ENCODE measurements at places on chromosomes 7 and 10. TPM values are rescaled to one million over a fixed set of nuclear protein-coding genes. Genes with fewer than 3 reads are reported as not detected.

Gene CCL24
- total RNA-seq = not detected

Gene WIPF3
- 2.4 TPM for total RNA-seq

Gene ADAM12
- 0.87 TPM for total RNA-seq

GRCh38 chr7:106070201-106070551, 41.9 kb downstream of the SYPL1 start:
- peaks cover 20% of the 10 kb centered on the region for H3K4me1 ChIP-seq
- no peak overlapping the region for H3K4me3 ChIP-seq
- no peak for DNase-seq
- H3K27me3 ChIP-seq = no peaks in the 10 kb centered on the region

- H3K27me3 ChIP-seq = no peaks in the 10 kb centered on the region
- no peak for DNase-seq
- no peak overlapping the region for H3K4me3 ChIP-seq
Observed at GRCh38 chr10:2094171-2094570, 356.8 kb upstream of the ADARB2 start.

- H3K27me3 ChIP-seq = no peaks in the 10 kb centered on the region
- H3K36me3 ChIP-seq = peaks cover 12% of the 10 kb centered on the region
- no peak for DNase-seq
- H3K27ac ChIP-seq = no peak overlapping the region
Observed at GRCh38 chr7:55552320-55553023, 19.8 kb downstream of the VOPP1 start.

- no peaks in the 10 kb centered on the region for H3K36me3 ChIP-seq
- peaks cover 4% of the 10 kb centered on the region for H3K4me1 ChIP-seq
- H3K4me3 ChIP-seq = no peak overlapping the region
- H3K27me3 ChIP-seq = no peaks in the 10 kb centered on the region
- no peak for DNase-seq
- no peak overlapping the region for H3K27ac ChIP-seq
Observed at GRCh38 chr7:37392673-37393017, 56.0 kb downstream of the ELMO1 start.

DNA sequence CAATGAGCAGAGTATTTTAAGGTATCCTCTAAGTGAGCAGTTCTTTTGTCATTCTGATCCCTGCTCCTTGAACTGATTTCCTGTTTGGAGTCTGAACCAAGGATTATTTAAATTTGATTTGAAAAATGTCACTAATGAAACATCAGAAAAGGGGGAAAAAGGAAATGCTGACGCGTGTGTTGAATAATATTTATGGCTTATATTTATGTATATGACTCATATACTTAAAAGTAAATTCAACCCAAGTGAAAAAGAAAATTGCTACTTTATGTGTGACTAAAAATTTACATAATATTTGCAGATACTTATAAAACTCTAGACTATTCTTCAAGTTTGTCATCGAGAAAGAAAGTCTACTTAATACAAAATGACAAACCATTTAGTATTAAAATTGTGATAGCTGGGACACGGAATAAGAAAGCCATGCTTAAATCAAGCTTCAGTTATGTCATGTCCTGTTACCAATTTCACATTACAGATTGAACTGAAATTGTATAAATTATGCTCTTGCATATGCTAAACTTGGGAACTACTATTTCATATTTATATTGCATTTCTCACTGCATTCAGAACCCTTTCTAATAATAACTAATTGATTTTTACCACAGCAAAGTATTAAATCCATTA, 649.9 kb downstream of the MAGI2 start:
- no peak overlapping the region for H3K4me3 ChIP-seq
- no peaks in the 10 kb centered on the region for H3K27me3 ChIP-seq
- no peaks in the 10 kb centered on the region for H3K36me3 ChIP-seq
- no peak for DNase-seq
- H3K4me1 ChIP-seq = no peaks in the 10 kb centered on the region
- H3K27ac ChIP-seq = no peak overlapping the region

GRCh38 chr7:121202125-121202524, 126.7 kb upstream of the WNT16 start:
- no peaks in the 10 kb centered on the region for H3K36me3 ChIP-seq
- H3K27ac ChIP-seq = no peak overlapping the region
- H3K4me3 ChIP-seq = no peak overlapping the region
- no peaks in the 10 kb centered on the region for H3K27me3 ChIP-seq
